Stimulated activated CD4-positive, alpha-beta T cell treated with anti-CD3 and anti-CD28 coated beads, Interleukin-1b, Interleukin-23, amount 100 ng/mL, for 48 hours (primary cell): ENCODE measurements at places on chromosomes 7 and 10.

DNA sequence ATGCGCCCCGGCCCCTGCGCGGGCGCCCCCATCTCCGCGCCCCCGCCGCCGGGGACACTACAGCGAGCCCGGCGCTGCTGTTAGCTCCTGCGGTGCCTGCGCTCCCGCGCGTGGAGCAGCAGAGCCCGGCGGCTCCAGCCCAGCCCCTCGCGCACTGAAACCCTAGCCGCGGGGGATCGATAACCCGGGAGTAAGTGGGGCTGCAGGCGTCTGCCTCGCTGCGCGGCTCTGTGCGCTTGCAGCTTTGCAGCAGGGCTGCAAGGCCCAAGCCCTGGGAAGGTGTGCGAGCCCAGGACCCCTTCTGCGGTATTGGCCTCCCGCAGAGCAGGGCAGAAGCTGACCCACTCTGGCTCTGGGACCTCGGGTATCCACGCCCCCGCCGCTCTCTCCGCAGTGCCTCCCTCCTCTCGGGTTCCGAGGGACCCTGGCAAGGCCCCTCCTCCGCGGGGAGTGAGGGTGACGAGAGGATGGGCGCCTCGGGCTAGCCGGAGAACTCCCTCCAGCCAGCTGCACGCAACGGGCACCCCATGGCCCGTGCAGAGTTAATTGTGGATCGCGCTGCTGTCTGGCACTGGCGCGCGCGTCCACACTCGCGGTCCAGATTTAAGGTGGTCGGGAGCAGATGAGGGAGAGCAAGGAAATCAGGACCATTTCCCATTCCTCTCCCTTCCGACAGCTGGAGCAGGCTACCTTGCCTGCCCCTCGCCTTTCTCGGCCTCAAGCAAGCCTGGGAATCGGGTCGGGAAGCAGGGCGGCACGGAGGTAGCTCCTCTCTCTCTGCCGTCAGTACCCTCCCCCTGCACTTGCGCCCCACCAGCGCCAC is 2.1 kb downstream of the SHH start:
- DNase-seq: no peak

DNA sequence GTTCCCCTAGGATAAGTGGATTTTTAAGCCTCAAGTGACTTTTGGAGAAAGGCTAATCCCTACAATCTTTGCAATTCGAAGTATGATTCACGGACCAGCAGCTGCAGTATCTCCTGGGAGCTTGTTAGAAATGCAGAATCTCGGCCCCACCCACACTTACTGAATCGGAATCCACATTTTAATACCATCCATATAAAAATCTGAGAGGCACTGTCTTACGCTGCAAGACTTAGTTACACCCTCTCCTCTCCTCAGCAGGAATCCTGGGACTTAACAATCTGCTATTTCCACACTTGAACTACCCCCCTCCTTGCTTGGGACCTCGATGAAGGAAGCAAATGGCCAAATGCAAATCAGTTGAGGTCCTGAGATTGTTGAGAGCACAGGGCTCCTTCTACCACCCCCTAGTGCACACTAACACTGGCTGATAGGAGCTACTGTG is 21.0 kb downstream of the ITPRIP start:
- DNase-seq: no peak

DNA sequence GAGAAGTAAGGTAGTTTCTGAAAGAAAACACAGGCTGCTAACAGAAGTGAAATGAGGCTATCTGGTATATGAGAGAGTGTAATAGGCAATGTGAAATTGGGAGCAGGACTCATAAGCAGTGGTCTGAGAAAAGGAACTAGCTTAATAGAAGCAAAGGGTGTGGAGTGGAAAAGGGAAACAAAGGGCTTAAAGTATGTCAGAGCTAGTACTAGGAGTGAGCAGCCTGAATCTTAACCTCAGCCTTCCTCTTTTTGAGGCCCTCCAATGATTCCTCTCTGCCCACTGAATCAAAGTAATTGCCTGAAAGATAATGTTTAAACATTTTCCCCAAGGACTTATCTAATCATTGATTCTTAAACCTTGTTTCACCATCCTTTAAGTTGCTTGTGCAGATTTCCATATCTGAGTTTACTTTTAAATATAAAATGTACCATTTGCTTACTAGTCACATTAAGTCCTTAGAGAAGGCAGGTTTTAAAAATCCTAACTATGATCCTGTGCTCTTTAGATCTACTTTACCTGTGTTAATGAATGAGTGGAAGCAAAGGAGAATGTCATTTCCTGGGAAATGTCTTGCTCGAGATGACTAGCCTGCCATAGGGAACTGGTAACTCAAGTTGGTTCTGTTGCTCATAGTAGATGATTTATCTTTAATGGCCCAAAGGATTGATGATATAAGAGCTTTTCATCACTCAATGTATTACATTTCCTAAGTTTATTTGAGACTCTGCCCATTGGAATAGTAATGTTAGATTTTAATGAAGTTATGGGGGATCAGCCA is 155.0 kb downstream of the SKAP2 start:
- no peak for DNase-seq

DNA sequence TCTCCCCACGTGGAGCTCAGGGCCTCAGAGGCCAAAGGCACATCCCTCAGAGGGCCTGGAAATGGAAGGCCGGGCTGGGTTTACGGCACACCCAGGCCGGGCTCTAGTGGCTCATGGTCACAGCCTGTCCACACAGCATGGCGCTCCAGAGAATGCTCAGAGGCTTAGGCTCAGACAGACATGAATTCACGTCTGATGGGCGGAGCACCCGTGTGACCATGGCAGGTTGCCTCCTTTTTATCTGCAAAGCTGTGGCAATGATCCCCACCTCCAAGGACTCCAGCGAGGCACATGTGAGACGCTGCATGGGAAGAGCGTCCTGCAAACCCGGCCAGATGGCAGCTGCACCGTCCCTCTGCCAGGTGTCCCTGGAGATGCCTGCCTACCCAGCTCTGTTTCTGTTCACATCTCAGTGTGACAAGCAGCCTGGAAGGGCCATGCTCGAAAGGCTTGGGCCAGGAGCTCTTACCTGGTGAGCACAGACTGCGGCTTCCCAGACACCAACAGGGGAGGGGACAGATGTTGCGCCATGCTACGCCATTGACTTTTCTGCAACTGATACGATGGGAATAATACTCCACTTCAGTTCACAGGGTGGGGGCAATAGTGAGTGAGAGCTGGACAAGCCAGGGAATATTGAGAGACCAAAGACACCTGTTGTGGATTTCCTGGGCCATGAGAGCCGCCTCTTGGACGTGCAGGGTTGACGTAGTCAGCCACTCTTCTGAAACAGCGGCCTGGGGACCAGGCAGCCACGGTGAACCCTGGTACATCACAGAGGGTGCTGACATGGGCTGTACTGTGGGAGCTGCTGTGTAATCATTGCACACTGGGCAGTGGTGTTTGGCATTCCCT is 34.4 kb upstream of the FAM20C start:
- no peak for DNase-seq

DNA sequence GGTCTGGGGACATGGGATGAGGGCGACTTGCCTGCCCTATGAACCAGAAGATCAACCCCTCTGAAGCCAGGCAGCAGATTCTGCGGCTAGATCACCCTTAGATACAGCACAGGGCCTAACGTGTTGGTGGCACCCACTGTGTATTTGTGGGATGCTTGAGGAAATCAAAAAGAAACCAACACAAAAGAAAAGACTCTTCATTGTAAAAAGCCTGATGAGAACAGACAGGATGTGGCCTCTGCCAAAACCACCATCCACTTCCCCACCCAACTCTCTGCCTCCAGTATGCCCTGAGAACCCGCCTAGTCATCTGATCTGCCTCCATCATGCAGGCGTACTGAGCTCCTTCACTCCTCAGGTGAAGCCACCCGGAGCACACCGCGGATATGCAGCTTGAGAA is 97.2 kb upstream of the INSYN2A start:
- peak; percentile 55 for DNase-seq

DNA sequence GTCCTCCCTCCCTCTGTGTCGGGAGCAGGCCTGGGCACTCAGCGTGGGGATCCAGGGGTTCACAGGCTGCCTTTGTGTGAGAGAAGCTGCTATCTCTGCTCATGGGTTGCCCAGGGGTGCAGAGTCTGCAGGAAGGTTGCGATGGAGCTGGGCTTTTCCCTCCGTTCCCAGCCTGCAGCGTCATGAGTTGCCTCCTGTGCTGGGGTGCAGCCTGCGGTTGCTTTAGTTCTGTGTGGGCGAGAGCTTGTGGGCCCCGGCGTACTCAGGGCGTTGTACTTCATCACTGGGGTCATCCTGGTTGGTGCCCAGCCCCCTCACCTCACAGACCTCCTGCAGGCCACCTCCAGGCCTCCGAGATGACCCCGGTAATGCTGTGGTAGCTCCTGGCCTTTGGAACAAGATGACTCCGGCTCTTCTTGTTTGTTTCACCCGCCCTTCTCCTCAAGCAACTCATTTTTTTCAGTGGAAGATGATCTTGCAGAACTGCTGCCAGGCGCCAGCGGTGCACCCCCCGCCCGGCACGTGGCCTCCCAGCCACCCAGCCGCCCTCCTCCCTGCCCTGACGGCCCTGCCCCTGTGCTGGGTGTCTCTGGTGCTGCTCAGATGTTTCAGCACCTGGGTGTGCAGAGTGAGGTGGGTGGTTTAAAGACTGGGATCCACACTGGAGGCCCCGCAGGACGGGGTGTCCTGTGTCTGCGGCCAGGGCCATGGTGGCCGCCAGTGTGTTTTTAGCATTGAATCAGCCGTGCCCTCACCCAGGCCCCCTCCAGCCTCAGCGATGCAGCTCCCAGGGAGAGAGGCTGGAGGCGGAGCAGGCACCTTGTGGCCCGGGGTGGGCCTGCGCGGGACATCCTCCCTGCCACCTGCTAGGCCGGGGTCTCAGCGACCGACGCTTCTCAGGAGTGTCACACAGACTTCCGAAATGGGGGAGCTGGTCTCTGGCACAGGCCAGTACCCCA is 7.2 kb downstream of the AP5Z1 start:
- no peak for DNase-seq

DNA sequence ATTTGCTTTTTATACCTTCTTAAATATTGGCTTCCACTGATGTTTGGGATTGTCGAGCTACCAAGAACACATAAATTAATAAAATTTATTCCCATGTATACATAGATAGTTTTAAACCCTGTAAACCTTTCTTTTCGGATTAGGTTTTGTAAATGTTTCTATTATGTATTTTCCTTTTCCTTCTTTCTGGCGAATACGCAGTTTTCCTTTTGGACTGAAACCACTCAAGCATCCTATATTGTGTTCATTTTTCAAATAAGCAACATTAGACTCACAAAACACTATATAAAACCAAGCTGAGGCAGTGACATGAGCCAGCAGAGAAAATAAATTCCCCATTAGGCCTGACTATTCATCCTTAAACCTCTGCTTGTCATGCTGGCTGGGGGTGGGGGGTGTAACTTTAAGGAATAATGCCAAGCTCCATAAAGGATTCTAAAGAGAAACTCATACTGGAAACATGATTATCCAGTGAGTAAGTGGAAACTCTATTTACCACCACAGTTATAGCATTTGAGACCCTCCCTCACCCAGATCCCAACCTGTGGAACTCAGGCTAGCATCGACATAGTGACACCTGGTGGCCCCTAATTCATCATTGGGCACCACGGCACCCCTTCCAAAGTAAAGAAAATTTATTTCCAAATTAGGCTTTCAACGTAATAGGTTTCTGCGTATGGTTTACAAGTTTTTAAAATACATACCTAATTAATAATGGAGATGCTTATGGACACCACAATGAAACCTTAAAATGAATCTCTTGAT is 86.5 kb upstream of the CELF2 start:
- DNase-seq: no peak

DNA sequence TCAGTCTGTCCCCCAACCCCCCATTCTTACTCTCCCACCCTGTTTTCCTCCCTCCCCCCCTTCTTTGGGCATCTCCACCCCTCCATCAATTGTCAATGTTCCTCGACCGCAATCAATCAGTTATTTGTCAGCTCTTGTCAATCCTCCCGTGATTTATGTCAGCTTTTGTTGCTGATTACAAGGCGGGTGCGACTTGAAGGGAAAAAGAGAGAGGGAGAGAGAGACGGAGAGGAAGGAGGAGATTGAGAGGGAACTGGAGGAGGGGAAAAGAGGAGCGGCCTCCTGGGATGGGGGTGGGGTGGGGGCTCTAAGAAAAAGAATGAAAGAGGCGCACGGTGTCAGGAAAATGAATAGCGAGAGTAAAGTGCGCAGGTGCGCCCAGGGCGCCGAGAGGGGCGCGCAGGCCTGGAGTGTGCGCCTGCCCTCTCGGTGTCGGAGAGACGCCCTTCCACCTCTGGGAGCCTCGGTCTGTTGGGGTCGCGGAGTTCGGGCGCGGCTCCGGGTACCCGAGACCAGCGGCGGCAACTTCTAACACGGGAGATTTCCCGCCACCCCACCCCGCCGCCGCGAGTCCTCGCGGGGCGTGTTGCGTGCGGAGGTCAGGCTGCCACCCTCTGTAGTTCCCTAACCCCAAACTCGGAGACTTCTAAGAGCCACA is 1.1 kb upstream of the ZNF503 start:
- DNase-seq: no peak

GRCh38 chr10:45379891-45380540 is 6.0 kb downstream of the ALOX5 start:
- DNase-seq: no peak

- DNase-seq: peak; percentile 36
These were observed 66.8 kb upstream of the COL13A1 start for GRCh38 chr10:69734797-69735468.

GRCh38 chr7:16919440-16919839 is 37.7 kb upstream of the AGR3 start:
- DNase-seq: no peak

DNA sequence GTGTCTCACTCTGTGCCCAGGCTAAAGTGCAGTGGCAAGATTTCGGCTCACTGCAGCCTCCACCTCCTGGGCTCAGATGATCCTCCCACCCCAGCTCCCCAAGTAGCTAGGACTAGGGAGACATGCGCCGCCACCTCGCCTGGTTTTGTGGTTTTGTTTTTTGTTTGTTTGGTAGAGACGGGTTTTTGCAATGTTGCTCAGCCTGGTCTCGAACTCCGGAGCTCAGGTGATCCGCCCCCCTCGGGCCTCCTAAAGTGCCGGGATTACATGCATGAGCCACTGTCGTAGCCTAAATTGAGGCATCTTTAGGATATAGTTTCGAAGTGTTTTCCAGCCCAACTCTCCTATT is 781 bp downstream of the ZNF727 start:
- no peak for DNase-seq

DNA sequence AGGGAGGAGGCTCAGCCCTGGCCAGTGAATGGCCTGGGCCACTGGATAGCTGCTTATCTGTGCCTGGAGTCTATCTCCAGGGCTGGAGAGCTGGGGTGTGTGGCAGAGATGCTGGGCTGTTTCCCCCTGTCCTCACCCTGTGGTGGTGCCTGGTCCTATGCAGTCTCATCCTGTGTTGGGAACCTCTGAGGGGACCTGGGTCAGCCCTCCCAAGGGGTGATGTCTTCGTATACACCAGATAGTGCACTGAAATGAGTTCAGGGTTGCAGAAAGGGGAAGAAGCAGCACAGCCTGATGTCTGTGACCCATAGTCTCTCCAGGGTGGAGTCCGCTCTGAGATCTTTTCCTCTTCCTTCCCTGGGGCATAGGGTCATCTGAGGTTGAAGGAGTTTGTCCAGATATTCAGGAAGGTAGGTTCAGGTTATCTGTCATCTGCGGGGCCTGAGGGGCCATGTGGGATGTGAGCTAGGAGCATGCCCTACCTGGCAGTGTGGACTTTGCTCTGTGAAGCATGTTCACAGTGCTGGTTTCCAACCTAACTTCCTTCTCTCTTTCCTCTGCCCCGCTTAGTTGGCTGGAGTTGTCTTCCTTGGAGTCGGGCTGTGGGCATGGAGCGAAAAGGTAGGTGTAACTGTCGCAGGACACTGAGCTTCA is 33.4 kb upstream of the SH2D4B start:
- no peak for DNase-seq
